Activated CD4-positive, alpha-beta memory T cell treated with anti-CD3 and anti-CD28 coated beads for 36 hours (primary cell): ENCODE measurements at places on chromosomes 11 and 22. TPM values are rescaled to one million over a fixed set of nuclear protein-coding genes. Genes with fewer than 3 reads are reported as not detected.
A peak's percentile ranks its signal among the peaks of the same experiment; 100 is the strongest.

The ARSA gene
- 23.9 TPM for total RNA-seq

DNA sequence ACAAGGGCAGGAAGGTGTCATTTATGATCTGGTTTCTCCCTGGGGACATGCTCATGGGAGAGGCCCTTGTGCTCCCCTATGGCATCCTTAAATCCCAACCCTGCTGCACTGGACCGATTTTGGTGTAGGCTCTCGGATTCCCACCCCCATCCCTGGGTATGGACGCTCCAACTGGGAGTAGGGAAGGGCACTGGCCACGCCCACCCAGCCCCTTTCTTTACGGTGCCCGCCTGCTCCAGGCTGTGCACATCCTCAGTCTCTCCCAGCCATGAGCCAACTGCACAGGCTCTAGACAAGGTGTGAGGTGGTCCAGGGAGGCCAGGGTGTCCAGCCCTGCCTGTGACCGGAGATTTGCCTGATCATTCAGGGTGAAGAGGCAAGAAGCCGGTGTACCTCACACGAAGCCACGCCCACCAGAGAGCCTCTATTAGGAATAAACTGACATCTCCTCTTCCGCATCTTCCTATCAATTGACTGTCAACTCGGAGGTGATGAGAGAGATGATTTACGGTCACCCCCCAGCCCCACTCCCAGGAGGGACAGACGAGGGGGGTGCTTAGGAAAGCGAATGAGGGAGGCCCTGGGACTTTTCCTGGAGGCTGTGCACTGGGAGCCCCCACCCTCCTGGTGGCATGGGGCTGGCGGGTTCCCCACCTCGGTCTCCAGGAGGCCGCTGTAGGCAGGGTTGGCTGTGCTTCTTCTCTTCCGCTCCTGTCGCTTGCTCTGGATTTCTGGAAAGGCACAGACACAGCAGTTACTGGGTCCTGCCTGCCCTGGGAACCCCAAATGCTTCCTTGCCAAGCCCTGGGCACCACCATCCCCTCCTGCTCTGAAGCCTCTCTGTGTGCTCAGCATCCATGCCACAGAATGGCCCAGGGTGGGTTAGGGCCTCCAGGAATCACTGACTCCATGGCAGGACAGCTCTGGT is 116.7 kb downstream of the PHF21B start:
- DNase-seq, result no peak

The OR6A2 gene
- not detected for total RNA-seq

DNA sequence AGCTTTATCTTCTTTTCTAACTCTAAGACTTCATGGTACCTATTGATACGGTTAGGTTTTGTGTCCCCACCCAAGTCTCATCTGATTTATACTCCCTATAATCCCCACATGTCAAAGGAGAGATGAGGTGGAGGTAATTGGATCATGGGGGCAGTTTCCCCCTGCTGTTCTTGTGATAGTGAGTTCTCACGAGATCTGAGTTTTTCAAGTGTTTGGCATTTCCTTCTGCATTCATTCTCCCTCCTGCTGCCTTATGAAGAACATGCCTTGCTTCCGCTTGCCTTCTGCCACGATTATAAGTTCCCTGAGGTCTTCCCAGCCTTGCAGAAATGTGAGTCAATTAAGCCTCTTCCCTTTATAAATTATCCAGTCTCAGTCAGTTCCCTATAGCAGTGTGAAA is 5.1 kb upstream of the FAT3 start:
- DNase-seq, result no peak

GRCh38 chr11:43746670-43747069 is 66.1 kb downstream of the HSD17B12 start:
- DNase-seq, result no peak

DNA sequence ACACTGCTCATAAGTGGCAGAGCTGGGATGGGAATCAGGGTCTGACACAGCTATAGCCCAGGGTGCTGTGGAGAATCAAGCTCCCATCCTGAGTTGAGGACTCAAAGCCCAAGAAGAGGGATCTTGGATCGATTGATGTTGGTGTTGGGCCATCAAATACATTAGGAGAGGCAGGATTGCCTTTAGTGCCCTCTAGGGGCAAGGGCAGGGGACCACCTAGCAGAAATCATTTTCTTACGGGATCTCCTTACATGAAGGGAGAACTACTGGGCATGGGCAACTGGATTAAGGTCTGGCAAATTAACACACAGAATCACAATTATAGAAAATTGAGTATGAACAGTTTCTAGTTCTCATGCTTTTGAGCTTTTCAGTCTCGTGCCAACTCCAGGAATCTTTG is 24.9 kb upstream of the EMSY start:
- peak; percentile 30 for DNase-seq

DNA sequence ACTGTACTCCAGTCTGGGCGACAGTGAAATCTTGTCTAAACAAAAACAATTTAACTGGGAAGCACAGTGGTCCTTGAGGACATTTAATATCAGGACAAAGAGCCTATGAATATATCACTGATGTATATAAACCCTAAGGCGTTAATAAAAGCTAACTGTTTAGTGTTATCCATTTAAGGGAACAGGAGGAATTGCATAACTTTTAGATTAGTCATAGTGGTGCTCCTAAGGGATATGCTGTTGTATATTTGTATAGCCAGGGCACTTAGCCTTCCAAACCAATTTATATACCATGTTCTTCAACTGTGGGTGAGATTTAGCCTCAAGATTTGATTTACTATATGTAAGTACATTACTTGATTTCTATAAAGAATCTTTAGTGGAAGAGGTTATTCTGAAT is 3.0 kb upstream of the CHEK1 start:
- no peak for DNase-seq

The CYB5R2 gene
- total RNA-seq, result 4.7 TPM

GRCh38 chr11:127806501-127806900 is 780.9 kb downstream of the ETS1 start:
- no peak for DNase-seq

DNA sequence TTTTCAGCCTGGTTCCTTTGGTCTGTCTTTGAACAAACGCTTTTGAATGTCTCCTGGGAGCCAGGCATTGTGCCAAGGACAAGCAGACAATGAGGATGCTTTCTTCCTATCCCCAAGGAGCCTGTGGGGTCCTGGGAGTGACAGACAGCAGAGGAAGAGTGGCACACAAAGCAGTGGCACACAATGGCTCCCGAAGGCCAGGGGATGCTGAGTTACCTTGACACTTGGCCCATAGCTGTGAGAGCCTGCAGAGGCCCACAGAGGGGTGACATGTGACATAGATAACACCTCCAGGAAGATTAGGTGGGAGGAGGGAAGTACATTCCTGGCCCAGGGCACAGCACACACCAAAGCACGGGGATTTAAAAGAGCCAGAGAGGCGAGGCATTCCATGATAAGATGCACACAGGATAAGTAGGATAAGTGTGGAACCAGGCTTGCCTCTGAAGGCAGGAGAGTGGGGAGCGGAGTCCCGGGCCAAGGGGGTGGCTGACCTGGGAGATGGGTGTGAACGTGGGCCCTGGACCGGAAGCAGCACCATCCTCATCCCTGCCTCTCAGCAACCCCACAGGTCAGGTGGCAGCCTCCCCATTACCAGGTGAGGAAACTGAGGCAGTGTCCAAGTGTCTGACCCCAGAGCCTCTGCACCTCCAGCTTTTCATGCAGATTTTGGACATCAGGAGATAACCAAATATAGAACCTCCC is 6.3 kb downstream of the UPB1 start:
- no peak for DNase-seq

DNA sequence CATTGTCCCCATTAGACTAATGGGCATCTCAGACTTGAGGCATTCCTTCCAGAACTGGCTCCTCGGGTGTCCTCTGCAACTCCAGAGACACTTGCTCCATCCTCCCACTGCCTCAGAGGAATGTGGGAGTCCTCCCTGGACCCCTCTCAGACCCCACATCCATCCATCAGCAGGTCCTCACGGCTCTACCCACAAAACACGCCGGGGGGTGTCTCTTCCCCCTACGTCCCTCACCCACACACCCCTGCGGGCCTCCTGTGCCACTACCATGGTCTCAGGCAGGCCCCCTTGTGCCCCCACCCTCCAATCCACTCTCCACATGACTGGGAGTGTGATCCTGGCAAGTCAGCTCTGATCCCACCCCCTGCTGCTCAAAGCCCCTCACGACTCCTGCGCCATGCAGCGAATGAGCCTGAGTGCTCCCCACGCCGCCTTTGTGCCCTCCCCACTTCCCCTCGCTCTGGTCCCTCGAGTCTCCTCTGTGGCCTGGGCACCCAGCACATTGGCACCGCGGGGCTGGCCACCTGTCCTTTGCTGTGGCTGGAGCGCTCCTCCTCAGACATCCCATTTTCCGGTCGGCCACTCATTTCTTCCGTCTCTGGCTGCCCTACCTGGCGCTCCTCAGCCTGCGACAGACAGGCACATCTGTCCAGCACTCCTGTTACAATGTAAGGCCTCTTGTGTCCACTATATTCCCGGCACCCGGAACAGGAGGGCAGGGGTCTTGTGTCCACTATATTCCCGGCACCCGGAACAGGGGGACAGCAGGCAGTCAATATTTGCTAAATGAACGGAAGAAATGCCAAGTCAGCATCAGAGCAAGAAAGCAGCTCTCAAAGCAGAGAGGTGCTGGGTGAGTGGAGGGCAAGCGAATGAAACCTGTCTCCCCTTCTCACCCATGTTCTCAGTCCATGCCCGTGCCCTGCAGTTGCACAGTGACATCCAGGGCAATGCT is 14.2 kb upstream of the MOB2 start:
- no peak for DNase-seq

DNA sequence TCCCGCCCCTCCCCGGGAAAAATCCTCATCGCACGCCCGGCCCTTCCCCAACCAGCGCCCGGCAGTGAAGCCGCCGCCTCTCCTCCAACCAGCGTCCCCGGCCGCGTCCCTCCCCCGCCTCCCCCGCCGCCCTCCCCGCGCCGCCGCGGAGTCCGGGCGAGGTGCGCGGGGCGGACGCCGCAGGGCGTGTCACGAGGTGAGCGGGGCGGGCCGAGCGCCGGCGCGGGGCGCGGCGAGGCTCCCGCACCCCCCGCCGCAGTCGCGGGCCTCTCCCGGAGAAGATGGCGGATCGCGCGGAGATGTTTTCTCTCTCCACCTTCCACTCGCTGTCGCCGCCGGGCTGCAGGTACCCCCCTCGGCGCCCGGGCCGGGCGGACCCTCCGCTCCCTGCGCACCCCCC is at the start of gene MAPK8IP2:
MAPK8IP2 (plus strand) TSS at position 256 of the 400 bp plus-strand sequence; CDS start at position 282, 26 bp downstream.
- DNase-seq, result no peak

GRCh38 chr11:120649316-120649715 is 137.8 kb downstream of the GRIK4 start:
- DNase-seq, result no peak

The LSP1 gene
- 181 TPM for total RNA-seq

GRCh38 chr11:95999711-96000406 is 76.0 kb upstream of the MTMR2 start:
- DNase-seq, result no peak

The E2F8 gene
- 16.0 TPM for total RNA-seq

DNA sequence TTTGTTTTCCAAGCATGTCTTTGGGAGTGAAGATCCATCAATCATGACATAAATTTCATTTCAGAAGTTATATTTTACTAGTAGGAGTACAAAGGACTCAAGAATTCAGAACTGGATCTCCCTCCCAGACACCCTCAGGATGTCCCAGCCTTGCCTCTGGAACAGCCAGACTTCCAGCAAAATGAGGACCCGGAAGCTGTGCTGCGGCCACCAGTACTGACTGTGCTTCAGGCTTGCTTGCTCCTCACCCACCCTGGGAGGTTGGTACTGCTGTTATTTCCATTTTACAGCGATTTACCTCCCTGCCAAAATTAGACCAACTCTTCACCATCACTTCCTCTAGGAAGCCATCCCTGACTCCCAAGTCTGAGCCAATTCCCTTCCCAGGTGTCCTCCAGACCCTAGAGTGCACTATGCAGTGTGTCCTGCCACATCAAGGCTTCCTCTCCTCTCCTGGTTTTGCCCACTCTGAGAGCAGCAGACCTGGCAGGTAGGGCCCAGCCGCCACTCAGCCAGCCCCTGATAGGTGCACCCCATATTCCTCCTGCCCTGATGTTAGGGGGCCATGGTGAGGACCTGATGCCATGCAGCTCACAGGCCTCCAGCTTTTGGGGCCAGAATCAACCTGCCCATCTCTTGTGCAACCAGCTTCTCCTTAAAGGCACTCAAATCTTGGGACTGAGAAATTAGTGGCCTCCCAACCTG is 47.3 kb upstream of the WNT7B start:
- DNase-seq, result no peak

DNA sequence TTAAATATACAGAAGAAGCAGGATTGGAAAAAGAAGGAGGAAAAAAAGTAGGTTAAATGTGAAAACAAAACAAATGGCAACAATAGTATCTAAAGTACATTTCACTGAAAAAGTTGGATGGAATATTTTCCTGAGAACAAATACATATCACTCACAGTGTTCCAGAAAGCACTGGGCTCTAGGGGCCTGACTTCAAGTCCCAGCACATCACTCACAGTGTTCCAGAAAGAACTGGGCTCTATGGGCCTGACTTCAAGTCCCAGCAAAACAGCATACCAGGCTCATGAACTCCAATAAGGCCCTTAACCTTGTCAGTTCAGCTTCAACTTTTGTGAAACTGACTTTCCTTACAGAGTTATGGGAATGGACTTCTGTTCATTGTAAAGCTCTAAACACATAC is 46.0 kb upstream of the CCDC34 start:
- no peak for DNase-seq

- no peak for DNase-seq
These were observed 46.3 kb upstream of the WNT11 start for GRCh38 chr11:76252631-76253070.

DNA sequence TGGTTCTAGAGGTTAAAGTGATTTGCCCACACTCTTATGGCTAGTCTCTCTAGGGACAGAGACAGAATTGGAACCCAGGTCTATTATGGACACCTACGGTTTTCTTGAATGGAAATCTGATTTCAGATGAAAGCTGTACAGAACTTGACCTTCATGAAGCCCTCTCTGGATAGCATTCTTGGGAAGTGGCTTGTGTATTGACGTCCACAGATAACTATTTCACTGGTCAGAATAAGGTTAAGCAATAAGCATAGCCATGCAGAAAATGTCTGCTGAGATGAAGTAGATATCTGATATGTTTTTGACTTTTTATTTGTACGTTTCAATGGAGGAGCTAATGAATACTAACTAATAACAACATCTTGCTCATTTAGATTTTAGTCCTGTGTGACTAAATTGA is 1.1 kb downstream of the TLCD5 start:
- DNase-seq, result no peak

The NPTXR gene
- 2.5 TPM for total RNA-seq

GRCh38 chr11:5666402-5666793 is 18.5 kb downstream of the TRIM5 start:
- DNase-seq, result no peak
